A549 treated with Mapracorat at 1 μM for 4 hours (cell line): ENCODE measurements at places on chromosomes 5 and 9. TPM values are rescaled to one million over a fixed set of nuclear protein-coding genes. Genes with fewer than 3 reads are reported as not detected.

The SLC6A3 gene
- 0.27 to 0.87 TPM (median 0.61 TPM) in 5 replicates for total RNA-seq

The PCDHB2 gene
- total RNA-seq, result 3.3 to 13.0 TPM (median 3.7 TPM) in 5 replicates

The PCDHGA11 gene
- total RNA-seq, result 0.04 to 0.06 TPM (median 0.05 TPM) in 3 of 5 replicates, not detected in the others

The SEMA6A gene
- total RNA-seq, result 0.06 to 0.19 TPM (median 0.13 TPM) in 4 of 5 replicates, not detected in the other
